ENCODE measurements at places on chromosomes 5 and 9.

- no peak for DNase-seq
These were observed 183.7 kb downstream of the TAF11L14 start for GRCh38 chr5:17817990-17818389.

DNA sequence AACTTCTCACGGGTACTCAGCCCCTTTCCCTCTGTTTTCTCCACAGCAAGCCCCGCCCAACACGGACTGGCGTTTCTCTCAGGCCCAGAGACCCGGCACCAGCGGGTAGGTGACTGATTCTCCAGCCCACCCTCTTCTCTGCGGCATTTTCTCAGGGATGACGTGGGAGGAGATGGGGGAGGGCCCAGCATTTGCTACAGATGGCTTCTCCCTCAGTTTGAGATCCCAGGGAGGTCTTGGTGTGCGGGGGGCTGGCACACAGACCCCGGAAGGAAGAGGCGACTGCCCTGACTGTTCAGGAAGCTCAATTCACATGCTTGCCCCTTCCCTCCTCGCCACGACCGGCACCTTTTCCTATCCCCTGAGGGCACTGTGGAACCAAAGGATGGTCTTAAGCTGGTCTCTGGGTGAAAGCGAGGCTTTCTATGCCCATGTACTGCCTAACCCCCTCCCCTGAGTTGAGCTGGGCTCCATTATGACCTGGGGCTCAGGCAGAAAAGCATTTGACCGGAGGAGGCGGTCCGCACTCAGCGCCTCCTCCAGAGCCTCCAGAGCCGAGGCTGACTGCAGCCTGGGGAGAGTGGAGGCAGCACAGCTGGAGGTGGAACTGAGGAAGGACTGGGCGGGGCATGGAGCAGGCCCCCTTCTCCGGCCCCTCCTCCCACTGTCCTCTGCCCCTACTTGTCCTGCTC lies 6.0 kb downstream of the PCDHGC5 start:
- DNase-seq = no peak

GRCh38 chr5:10564838-10565784 lies 1.2 kb downstream of the ANKRD33B start:
- DNase-seq = no peak

- DNase-seq = no peak
These were observed 46.1 kb upstream of the PPARGC1B start for GRCh38 chr5:149683964-149684363.

DNA sequence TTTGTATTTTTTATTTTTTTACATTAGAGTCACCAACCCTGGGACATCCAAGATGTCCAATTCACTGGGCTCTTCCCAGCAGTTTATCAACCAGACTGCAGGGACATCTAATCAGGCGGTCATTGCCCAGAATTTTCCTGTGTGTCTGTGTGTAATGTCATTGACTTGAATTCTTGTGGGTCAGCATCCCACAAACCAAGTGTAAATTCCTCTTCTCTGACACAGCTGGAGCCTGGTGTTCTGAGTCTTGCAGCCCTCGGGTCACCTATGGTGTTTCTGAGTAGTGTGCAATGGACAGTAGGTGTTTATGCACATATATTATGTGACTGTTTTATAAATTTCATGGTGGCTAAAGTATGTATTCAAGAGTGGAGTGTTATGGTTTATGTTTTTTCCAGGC lies 815.7 kb downstream of the SEMA5A start:
- no peak for DNase-seq

DNA sequence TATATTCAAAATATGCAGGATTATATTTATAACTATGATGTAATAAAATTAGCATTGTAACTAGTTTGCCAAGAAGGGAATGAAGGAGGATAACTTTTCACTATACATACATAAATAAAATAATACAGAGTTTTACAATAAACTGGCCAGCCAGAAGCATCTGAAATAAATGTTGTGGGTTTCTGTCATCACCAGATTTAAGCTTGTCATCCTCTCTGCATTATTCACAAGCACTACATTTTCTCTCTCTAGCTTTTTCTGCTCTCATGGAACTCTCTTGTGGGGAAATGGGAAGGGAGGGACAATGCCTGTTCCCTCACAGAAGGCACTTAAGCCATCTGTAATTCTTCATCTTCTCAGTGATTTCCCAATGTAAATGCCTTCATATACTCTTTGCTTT lies 626.8 kb downstream of the SEMA5A start:
- no peak for DNase-seq

DNA sequence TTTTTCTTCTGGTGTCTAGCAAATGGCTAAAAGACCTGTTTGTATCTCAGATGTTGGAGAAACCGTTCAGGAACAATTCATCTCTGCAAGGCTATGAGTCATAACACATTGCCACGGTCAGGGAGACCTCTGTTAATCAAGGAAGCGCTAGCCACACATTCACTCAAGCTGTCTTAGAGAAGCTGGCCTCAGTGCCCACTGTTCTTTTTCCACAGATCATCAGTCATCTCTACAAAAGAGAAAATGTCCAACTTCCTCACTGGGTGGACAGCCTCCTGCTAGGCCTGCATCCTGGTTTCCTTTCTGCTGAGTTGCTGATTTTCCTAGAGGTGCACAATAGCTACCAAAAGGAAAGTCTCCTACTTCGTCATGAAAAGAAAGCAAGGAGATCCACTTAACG lies 360.5 kb downstream of the BNC2 start:
- no peak for DNase-seq

DNA sequence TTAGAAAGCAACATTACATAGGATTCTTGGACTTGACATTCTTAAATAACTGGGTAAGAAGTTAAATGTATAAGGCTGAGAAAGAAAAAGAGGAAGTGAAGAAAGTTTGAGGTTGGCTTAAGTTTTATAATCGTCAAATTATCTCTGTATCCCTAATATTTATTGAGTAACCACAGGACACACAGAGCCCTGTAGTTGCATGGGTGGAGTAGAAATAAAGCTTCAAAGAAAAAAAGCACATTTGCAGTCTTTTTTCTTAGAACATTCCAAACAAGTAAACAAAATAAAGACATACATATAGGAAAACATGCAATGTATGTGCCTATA lies 137.0 kb downstream of the CCDC192 start:
- no peak for DNase-seq
